Midbrain (tissue), 1 donor: ENCODE measurements at places on chromosomes 12 and 14.

- no peak for DNase-seq
Observed at GRCh38 chr12:116642683-116643082, 83.5 kb downstream of the MAP1LC3B2 start.

DNA sequence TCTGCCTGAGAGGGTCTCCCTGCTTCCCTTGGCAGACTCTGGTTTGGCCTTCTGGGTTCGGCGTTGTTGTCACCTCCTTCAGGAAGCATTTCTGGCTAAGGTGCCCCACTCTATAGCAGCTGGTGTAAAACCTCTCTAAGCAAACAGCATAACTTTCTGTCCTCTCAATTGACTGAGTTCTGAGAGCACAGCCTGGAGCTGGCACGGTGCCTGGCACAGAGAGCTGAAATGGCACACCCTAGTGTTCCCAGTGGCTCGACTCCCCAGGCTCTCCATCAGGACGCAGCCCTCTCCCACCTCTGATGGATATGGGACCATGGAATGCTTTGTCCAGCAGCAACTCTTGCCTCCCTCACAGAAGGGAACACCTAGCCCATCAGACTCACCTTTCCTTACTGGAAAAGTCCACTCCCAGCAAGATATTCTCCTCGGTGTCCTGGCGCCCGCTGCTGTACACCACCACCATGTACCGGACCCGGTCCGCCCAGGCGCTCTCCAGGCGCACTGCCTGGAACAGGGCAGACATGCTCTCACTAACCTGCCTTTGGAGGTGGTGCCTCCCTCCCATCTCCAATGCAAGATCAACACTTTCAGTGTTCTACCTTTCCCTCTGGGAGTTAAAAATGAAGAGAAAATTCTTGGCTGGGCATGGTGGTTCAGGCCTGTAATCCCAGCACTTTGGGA, 40.6 kb downstream of the SSH1 start:
- DNase-seq: peak; percentile 49

- DNase-seq: no peak
Observed at GRCh38 chr14:32381869-32382268, 52.8 kb downstream of the AKAP6 start.

DNA sequence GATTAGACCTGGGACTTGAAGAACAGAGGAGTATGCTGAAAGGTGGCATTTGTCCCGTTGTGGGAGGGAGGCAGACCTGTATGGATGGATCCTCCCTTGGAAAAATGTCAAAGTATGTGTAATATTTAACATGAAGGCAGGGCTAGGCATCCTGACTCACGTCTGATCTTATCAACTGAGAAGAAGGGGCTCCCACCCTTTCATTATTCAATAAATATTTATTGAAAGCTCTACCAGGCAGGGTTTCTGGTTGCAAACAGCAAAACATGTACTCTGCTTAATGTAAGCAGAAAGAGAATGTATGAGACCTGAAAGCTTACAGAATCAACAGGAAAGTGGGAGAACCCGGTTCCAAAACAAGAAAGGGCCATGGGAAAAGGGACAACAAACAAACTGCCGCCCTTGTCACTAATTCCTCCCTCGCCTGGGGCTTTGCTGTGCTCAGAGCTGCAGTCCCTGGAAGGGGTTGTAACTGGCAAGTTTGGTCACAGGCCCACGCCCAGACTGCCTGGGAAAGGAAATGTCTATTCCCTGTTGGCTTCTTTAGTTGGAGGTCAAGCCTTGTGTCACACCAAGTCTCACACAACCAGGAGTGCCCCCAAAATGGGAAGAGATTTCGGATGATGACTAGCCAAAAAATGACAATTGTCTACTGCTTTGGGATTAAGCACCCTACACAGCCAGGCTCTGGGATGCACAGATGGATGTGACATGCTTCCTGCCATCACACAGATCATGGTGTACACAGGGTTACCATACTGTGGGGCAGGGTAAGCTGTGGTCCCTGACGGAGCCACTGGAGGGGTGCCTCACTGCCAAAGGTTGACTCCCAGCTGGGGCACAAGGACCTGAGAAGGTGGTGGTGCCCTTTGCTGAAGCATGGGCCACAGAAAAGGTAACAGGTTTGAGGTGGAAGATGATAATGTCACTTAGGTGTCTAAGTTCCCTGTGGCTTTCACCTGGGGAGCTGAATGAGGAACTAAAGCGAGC, 36.8 kb downstream of the RAB35 start:
- DNase-seq: no peak

DNA sequence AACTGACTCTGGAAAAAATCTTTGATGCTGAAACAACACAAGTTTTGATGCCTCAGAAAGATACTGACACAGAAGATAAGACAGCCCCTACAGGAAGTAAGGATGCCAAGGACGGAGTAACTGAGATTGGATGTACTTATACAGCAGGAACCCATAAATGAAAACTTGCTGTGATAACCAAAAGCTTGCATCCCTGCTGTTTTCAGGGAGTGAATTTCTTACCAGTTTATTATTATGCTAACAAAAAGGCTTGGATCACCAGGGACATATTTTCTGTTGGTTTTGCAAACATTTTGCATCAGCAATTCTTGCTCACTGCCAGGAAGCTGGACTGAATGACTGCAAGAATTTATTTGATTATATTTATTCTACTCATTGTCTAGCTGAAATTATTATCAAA, 197.7 kb downstream of the NAV3 start:
- DNase-seq: no peak

- no peak for DNase-seq
Observed at GRCh38 chr12:60209933-60210332, 614.1 kb downstream of the SLC16A7 start.

- no peak for DNase-seq
Observed at GRCh38 chr14:36582874-36583241, 444 bp upstream of the NKX2-8 start.

- DNase-seq: no peak
Observed at GRCh38 chr12:92952394-92952793, 23.3 kb upstream of the EEA1 start.

DNA sequence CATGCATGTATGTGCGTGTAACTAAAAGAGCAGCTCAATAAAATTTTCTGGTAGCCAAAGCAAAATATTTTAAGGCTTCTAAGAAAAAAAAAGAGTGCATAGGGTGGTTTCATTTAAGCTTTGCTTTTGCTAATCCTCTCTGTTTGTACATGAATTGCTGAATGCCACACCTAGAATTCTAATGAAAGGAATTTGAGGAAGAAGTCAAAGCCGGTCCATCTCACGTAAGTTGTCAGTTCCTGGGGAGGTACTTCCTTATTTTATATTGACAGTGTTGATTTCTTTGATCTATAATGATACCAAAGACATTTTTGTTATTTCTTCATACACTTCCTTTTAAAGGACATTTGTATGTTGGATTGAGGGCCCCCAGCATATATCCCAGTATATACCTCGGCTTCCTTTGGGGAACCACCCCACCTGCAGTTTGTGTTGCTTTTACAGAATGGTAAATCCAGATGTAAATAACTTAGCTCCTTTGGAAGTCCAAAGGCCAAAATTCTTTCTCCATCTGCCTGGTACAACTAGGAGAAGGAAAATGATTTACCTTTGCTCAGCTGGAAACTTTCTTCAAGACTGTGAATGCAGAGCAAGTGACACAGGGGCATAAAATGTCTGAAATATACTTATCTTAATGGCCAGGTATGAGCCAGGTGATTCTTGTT, 420.9 kb upstream of the ATP2B1 start:
- DNase-seq: no peak

- DNase-seq: no peak
Observed at GRCh38 chr14:61203081-61203753, 77.9 kb downstream of the TMEM30B start.

DNA sequence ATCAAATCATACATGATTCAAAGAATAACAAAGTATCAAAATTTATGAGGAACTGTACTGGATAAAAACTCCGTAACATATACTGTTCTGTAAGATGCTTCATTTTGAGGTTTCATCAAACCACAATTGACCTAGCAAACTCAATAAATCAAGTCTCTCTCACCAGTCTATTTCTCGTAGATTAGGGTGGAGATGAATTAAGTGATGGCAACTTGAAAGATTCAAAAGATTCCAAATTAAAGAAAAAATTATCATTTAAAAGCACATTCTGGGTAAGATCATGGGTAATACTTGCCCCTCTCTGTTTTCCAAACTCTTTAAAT, 74.4 kb downstream of the PAPLN start:
- no peak for DNase-seq

- no peak for DNase-seq
Observed at GRCh38 chr12:100427078-100427477, 46.6 kb upstream of the NR1H4 start.

- no peak for DNase-seq
Observed at GRCh38 chr14:100755649-100756048, 29.0 kb downstream of the DLK1 start.

DNA sequence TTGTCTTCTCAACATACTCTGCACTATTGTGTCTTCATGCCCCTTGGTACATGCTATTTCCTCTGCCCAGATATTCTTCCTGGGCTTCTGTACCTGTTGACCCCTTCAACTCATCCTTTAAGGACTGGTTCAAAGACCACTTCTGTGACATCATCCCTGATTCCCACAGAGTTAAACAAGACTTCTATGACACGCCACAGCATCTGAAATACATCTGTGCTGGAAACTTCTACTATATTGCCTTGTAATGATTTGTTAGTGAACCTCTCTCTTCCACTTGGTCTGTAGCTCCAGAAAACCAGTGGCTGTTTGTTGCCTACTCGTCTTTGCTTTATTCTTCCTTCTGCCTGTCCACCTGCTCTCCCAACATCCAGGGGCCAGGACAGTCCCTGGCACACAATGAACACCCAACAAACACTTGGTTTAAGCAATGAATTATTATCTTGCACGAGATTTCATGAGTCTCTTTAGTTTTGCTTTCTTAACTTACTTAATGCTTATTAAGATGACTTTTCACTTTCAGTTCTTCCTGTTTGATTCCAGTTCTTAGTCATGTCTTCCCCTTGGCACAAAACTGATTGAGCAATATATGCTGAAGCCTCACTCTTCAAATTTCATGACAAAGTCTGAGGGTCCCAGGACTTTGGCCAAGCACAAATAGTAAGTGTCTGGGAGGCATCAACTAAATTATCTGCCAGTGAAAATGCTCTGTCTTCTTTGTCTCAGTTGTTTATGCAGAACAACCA, 485.9 kb downstream of the APAF1 start:
- no peak for DNase-seq

DNA sequence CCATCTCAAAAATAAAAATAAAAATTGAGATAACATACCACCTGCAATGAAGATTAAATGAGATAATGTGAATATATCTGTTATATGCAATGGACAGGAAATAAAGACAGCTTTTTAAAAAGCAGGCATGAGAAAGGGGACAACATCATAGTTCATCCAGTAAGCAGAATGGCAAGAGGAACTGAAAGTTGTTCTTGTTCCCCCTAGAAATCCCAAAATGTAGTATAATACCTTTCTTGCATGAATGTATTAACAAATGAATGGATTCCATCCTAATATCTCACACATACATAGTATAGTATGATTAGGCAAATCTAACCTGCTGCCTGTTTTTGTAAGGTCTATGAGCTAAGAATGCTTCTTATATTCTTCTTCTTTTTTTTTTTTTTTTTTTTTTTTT, 31.4 kb downstream of the FGD6 start:
- DNase-seq: no peak

DNA sequence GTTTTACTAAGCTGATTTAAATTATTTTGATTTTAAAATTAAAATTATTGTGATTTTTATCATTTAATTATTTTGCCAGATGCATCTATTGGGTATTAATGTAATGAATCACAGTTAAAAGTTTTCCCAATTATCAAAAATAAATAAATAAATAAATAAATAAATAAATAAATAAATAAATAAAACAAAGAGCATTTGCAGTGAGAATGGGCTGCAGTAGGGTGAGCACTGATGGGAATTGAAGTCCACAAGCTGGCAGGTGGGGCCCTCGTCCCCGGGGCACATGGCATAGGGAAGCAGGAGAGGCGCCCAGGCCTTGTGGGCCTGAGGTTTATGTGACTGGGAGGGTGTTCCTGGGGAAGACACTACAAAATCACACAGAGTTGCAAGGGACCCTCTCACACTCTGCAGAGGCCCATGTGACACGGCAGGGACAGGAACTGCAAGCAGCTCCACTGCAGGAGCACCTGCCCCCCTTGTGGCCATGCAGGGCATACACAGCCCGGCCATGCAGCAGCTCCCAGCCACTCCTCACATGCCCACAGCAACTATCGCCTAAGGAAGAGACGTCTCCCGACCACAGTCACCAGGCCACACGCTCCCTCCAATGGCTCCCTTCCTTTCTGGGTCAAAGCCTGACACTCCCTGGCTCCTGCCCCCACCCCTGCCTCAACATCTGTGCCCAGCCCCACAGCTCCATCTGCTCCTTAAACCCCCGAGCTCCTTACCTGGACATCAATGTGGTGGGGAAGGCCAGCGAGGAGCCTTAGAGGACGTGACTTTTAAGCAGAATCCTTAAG, 256.3 kb upstream of the SFSWAP start:
- DNase-seq: peak; percentile 3

- no peak for DNase-seq
Observed at GRCh38 chr12:96501133-96501761, 11.9 kb downstream of the CFAP54 start.

GRCh38 chr14:105313381-105314286, 914 bp upstream of the PACS2 start:
- DNase-seq: peak; percentile 48

GRCh38 chr14:98189062-98189461, 1082.9 kb downstream of the BCL11B start:
- DNase-seq: no peak

DNA sequence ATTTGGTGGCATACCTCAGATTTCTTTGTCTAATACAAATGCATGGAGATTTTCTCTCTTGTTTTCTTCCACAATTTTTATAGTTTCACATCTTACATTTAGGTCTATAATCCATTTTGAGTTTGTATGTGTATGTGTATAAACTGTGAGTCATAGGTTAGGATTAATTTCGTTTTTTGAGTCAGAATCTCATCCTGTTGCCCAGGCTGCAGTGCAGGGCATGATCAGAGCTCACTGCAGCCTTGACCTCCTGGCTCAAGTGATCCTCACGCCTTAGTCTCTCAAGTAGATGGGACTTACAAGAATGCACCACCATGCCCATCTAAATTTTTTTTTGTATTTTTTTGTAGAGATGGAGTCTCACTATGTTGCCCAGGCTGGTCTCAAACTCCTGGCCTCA, 71.6 kb downstream of the OTOGL start:
- no peak for DNase-seq

- peak; percentile 11 for DNase-seq
Observed at GRCh38 chr14:96363751-96364336, 518 bp downstream of the GSKIP start.

DNA sequence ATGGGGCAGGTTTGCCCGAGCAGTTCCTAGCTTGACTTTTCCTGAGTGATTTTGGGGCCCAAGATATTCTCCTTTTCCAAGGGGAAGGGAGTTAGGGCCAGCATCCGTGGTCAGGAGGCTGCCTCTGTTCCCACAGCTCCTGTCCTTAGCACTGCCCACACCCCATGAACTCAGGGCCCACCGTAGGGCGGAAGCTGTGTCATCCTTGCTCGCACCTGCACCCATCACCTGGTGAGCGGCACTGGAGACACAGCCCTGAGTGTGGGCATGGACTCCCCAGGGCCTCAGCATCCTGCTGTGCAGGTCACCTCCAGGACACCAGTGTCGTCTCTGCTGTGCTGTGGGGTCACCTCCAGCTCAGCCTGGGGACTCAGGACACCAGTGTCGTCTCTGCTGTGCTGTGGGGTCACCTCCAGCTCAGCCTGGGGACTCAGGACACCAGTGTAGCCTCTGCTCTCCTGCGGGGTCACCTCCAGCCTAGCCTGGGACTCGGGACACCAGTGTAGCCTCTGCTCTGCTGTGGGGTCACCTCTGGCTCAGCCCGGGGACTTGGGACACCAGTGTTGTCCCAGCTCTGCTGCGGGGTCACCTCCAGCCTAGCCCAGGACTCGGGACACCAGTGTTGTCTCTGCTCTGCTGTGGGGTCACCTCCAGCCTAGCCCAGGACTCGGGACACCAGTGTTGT, 322.9 kb downstream of the ADGRD1 start:
- no peak for DNase-seq

- DNase-seq: no peak
Observed at GRCh38 chr14:37253905-37254304, 56.2 kb downstream of the MIPOL1 start.
